Activated T-cell treated with anti-CD3 and anti-CD28 coated beads, Interleukin-2, amount 50 U/mL, for 24 hours (primary cell): ENCODE measurements at places on chromosomes 4 and X.

- no peak for DNase-seq
Observed at GRCh38 chrX:104972737-104973136, 247.8 kb downstream of the TEX13A start.

DNA sequence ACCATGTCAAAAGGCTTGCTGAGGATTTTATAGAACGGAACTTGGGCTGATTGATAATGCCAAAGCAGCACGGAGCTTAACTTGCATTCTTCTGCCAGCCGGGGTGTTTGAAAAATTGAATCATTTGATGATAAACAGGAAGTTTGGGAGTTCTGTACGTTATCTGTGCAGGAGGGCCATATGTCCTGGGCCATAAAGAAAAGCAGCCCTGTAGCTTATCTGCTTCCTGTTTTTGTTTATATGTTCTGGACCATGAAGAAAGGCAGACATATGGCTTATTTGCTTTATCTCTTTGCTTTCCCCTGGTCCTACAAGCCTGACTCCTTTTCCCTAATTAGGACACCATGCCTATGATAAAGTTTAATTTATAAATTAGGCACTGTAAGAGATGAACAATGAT, 62.4 kb downstream of the HOPX start:
- no peak for DNase-seq

DNA sequence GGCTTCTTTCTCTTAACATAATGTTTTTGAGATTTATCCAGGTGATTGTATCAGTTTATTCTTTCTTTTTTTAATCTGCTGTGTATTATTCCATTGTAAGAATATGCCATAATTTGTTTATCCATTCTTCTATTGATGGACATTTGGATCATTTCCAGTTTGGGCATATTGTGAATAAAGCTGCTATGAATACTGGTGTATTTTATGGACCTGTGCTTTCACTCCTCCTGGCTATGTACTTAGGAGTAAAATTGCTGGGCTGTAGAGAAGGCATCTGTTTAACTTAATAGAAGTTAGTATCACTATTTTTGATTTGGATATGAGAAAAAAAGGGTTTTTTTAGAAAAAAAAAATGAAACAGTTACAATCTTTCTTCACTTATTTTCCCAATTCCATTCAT, 50.0 kb upstream of the FAM9C start:
- DNase-seq: no peak

DNA sequence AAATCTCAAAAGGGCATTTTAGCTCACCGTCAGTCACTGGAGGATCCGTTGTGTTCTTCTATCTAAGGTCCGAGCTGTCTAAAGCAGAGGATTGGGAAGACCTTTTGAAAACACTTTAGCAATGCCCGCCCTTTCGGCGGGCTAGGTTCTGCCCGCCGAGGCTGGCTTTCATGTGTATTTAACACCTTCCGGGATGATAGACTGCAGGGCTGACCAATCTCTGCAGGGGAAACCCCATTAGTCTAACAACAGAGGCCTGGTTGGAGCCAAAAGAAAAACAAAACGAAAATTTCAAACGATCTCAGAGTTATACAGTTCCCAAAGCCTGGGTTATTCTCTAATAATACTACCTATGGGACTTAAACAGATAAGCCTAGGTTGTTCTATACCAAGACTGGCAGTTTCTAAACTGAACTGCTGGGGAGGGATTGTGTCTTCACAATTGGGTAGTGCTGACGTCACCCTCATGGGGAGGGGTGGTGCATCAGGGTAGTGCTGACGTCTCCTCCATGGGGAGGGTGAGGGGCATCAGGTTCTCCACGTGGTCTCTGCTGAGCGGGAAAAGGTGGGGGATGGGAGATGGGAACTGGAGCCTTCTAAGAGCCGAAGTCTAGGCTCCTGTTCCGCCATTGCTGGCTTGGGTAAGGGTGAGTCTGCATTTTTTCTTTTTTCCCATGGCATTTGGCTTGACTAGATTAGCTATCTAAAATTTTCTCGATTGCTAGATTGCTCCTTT, 14.8 kb upstream of the CUL4B start:
- DNase-seq: no peak

GRCh38 chrX:123773258-123773988, 40.6 kb upstream of the THOC2 start:
- no peak for DNase-seq

- no peak for DNase-seq
Observed at GRCh38 chrX:103248553-103248952, 6.4 kb downstream of the TCEAL8 start.

DNA sequence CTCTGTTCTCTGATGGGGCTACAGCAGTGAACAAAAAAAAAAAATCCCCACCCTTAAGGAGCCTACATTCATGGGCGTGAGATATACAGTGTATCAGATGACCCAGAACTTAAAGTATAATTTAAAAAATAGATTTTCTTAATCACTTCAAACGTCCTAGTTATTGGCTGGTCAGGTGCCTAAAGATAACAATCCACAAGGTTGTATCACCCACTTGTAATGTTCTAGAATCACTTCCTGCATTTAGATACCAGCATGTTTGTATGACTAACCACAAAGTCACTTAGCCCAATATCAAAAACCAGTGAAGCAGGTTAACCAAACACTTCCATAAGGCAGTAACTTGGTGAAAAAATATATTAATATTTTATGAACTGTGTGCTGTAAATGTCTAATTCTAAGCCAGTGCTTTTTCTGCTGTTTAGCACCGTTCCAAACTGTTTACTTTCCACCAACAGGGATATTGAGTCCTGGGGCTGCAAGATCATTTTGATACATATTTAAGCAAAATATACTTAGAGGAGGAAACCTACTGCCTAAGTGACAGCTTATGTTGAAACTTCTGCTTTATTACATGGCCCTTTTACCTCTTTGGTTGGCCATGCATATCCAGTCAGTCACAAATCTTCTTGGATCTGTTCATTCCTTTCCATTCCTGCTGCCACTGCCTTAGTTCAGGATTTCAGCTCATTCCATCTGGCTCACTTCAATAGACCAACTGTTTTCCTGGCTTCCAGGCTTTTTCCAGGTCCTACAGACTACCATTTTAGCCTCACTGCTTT, 43.3 kb downstream of the CD40LG start:
- DNase-seq: no peak

- no peak for DNase-seq
Observed at GRCh38 chr4:39850727-39851126, 127.0 kb downstream of the PDS5A start.
